H1 (cell line): ENCODE measurements at places on chromosomes 3 and 15. TPM values are rescaled to one million over a fixed set of nuclear protein-coding genes. Genes with fewer than 3 reads are reported as not detected.

DNA sequence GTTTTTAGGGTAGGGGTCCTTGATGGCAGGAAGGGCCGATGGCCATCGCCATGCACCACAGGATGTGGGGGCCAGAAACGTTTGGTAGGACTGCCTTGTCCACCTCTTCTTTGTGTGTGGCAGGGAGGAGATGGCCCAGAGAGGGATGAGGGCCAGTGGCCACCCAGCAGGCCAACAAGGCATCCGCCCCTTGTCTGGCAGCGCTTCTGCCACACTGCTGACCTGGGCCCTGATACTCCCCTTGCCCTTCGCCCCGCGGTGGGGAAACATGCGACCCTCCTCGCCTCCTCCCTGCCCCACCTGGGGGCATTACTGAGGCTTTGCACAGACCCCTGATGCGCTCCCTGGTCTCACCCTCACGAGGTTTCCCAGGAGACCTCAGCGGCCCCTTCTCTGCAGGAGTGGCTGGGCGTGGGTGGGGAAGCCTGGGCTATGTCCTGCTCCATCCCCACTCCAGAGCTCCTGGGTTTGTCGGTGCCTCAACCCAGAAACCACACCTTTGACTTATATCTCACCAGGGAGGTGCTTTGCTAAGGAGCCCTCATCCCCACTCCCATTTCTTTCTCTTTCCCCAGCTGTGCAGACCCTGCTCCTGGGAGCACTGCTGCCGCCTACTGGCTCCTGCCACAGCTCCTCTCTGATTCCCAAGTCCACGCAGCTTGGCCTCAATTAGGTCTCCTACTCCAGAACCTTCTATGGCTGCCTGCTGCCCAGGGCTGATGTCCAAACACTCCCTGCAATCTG, 38.7 kb downstream of the FEM1B start:
- H3K36me3 ChIP-seq = no peaks in the 10 kb centered on the region
- peaks cover 16% of the 10 kb centered on the region for H3K4me1 ChIP-seq
- no peak for DNase-seq
- H3K27me3 ChIP-seq = no peaks in the 10 kb centered on the region
- H3K4me3 ChIP-seq = peak overlapping the region; percentile 25; the same call in 1 of the 2 replicates

DNA sequence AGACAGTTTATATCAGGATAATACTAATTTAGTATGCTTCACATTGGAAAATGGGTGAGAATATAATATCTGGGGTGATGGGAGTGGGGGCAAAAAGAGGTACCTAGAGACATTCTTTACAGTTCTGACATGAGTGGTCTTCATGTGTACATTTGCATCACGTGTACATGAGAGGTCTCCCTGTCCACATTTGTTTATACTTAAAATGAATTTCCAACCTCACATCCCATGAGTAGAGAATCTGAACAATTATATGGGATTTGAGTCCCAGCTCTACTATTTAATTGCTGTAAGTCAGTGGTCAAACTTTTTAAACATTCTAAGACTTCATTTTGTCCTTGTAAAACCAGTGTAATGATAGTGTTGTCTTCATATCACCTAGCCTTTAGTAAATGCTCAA, 408.4 kb downstream of the NAALADL2 start:
- no peaks in the 10 kb centered on the region for H3K27me3 ChIP-seq
- H3K27ac ChIP-seq = no peak overlapping the region
- H3K4me1 ChIP-seq = no peaks in the 10 kb centered on the region
- no peak overlapping the region for H3K4me3 ChIP-seq
- DNase-seq = no peak

- DNase-seq = no peak
- no peaks in the 10 kb centered on the region for H3K4me1 ChIP-seq
- no peak overlapping the region for H3K27ac ChIP-seq
- no peak overlapping the region for H3K4me3 ChIP-seq
- H3K27me3 ChIP-seq = no peaks in the 10 kb centered on the region
- H3K36me3 ChIP-seq = no peaks in the 10 kb centered on the region
Observed at GRCh38 chr3:4356546-4357410, 53.6 kb downstream of the SETMAR start.

DNA sequence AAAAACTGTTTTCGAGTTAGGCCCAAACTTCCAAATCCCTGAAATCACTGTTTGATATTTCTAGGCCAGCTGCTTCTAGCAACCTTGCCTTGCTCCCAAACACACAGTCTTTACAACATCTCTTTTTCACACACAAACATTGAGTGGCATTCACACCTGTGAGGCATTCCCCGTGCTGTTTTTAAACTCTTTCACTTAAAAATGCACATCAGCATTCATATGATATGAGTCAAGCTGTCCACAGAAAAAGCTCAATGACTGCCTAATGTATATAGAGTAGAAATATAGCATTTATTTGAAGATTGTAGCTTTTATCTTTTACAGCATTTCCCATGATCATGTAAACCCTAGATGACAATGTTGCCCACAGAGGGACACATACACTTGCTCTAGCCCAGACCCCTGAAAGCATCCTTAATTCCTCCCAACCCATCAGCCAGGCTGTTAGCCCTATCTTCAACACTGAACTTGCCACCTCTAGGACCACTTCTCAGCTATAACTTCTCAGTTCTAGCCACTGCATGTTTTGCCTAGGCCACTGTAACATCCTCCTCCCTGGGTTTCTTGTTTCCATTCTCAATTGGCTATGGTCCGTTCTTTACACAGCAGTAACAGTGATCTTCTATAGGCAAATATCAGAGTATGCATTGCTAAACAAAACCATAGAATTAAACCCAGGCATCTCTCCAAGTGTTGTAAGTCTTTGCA, 782.6 kb downstream of the DIPK2A start:
- peaks cover 4% of the 10 kb centered on the region; the same call in 1 of the 2 replicates for H3K36me3 ChIP-seq
- H3K27me3 ChIP-seq = no peaks in the 10 kb centered on the region
- H3K4me3 ChIP-seq = no peak overlapping the region
- no peak for DNase-seq
- H3K27ac ChIP-seq = no peak overlapping the region
- no peaks in the 10 kb centered on the region for H3K4me1 ChIP-seq

DNA sequence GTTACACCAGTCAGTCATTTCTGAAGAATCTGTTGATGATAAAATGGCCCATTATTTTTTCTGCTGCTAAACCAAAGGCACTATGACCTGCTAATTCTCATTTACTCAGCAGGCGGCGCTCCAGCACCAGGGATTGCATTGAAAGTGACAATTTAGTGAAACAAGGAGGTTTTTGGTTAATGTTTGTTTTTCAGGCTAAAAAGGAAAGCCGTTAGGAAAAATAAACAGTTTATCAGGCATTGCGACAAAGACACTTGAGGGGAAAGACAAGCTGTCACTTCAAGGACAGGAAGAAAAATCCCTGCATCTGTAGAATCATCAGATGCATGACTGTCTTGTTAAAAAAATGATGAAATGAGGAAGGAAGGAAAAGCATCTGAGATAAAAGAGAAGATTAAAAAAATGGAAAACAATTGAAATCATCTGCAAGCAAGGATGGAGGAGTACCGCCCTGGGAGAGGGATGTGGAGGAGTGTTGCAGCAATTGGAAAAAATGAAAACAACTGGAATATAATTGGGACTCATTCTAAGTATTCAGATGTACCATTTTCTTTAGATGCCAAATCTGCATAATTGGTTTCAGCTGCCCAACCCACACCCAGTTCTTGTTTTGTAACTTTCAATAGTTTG, 54.0 kb downstream of the NR1D2 start:
- no peaks in the 10 kb centered on the region for H3K36me3 ChIP-seq
- no peak overlapping the region for H3K27ac ChIP-seq
- peak; percentile 27 for DNase-seq
- no peak overlapping the region for H3K4me3 ChIP-seq

Gene TIMP4
- polyA plus RNA-seq = 5.1 and 6.4 TPM in 2 replicates
